ENCODE measurements at places on chromosomes 6 and 20. TPM values are rescaled to one million over a fixed set of nuclear protein-coding genes. Genes with fewer than 3 reads are reported as not detected.
A peak's percentile ranks its signal among the peaks of the same experiment; 100 is the strongest.

- no peak for DNase-seq
Measured at GRCh38 chr20:12837646-12838045, 171.1 kb upstream of the SPTLC3 start.

Gene SIRPB2
- total RNA-seq: not detected

Gene KIF25
- not detected for total RNA-seq

DNA sequence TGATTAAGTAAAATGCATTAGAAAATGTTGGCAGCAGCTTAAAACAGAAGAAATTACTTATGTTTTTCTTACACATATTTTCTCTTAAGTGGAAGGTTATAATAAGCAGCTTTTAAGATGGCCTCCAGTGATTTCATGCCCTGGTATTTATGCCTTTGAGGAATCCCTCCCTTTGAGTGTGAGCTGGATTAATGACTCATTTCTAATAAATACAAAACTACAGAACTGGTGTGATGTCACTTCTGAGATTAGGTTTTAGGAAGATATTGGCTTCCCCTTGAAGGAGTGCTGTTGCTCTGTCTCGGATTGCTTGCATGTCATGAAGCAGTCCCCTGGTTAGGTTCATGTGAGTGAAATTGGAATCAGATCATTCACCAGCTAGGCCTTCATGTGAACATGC lies 143.2 kb upstream of the EPHA7 start:
- no peak for DNase-seq

GRCh38 chr6:25118038-25118437 lies 161.1 kb upstream of the CARMIL1 start:
- no peak for DNase-seq

DNA sequence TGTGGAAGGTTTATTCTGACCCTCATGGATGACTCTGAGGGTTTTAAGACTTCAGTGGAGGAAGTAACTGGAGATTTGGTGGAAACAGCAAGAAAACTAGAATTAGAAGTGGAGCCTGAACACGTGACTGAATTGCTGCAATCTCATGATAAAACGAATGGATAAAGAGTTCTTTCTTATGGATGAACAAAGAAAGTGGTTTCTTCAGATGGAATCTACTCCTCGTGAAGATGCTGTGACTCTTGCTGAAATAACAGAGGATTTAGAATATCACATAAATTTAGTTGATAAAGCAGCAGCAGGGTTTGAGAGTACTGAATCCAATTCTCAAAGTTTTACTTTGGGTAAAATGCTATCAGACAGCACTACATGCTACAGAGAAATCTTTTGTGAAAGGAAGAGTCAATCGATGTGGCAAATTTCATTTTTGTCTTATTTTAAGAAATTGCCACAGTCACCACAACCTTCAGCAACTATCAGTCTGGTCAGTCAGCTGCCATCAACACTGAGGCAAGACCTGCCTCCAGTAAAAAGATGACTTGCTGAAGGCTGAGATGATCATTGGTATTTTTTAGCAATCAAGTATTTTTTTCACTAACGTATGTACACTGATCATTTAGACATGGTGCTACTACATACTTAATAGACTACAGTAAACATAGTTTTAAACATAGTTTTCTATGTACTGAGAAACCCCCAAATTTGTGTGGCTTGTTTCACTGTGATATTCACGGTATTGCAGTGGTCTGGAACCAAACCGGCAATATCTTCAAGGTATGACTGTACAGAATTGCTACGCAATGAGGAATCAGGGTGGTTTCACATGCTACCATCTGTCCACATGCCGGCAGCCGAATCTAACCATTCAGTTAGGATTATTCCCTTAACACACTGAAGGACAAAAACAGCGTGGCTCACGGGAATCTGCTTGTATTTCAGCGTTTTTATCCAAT lies 149.0 kb downstream of the MYB start:
- no peak for DNase-seq

DNA sequence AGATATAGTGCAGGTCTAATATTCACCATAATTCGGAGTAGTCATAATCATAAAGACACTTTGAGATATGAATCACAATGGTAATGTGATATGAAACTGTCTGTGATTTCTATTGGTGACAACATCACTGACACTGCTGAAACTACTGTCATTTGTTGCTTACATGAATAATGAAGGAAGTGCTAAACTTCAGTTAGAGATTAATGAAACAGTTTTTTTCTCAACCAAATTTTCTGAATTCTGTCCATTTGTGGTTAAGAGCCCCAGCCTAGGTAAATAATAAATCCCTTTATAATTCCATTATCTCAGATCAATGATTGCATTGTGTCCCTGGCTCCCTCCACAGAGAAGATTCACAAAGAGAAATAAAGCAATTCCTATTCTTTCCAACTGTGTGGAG lies 122.6 kb downstream of the HIVEP2 start:
- no peak for DNase-seq

DNA sequence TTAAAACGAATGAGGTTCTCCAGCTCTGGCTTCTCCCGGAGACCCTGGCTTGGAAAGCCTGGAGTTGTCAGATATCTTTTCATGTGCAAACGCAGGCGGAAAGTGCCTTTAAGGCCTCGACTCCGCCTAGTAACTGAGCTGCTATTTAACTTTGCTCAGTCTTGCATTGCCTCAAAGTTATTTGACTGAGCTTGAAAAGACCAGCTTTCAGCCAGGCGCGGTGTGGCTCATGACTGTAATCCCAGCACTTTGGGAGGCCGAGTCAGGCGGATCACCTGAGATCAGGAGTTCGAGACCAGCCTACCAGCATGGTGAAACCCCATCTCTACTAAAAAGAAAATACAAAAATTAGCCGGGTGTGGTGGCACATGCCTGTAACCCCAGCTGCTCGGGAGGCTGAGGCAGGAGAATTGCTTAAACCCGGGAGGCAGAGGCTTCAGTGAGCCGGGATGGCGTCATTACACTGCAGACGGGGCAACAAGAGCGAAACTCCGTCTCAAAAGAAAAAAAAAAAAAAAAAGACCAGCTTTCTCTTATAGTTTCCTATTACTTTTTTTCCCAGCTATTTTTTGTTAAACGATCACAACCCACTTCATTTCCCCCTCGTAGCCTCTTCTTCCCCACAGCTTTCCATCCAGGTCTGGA lies 1.9 kb downstream of the GCNT2 start:
- DNase-seq: no peak

Gene PTK6
- 31.1 TPM for total RNA-seq

Gene NCR2
- not detected for total RNA-seq

GRCh38 chr6:149752600-149753373 lies 3.2 kb downstream of the PCMT1 start:
- DNase-seq: no peak

GRCh38 chr6:163459536-163459935 lies 45.0 kb downstream of the QKI start:
- DNase-seq: no peak

- DNase-seq: no peak
Measured at GRCh38 chr6:156942266-156942665, 165.1 kb downstream of the ARID1B start.

Gene RNF144B
- 3.9 TPM for total RNA-seq

Gene LPA
- total RNA-seq: not detected

Gene RIPOR3
- total RNA-seq: 0.31 TPM

DNA sequence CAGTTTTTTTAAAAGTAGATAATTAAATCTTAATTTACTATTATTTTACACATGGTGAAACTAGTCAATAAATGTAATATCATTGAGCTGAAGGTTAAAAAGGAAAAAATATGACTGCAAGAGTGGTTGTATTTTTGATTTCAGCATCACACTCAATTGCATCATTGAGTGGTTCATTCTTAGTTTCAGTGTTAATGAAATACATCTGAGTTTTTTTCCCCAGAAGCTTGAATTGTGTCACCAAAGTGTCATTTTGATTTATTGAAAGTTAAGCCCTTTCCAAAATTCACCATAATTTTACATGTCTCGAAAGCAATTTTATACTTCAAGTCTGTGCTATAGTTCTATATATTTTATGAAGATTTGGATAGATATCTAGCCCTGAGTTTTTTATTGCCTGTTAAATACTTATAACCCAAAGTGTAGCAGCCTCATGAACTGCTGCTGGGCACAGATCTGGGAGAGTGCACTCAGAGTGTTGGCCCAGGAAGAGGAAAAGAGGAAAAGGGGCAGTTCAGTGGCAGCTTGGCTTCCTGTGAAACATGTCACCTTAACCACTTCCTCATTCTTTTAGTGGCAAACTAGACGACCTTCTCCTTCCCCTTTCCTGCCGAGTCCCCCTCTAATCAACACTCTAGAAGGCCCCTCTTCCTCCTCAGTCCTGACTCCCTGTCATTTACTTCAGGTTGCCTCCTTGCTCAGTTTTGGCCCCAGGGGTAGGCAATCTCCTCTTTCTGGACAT lies 140.7 kb downstream of the ESR1 start:
- DNase-seq: peak; percentile 20

- no peak for DNase-seq
Measured at GRCh38 chr6:3869284-3869631, 20.1 kb downstream of the FAM50B start.

- DNase-seq: no peak
Measured at GRCh38 chr6:118860880-118861279, 33.1 kb upstream of the ASF1A start.

DNA sequence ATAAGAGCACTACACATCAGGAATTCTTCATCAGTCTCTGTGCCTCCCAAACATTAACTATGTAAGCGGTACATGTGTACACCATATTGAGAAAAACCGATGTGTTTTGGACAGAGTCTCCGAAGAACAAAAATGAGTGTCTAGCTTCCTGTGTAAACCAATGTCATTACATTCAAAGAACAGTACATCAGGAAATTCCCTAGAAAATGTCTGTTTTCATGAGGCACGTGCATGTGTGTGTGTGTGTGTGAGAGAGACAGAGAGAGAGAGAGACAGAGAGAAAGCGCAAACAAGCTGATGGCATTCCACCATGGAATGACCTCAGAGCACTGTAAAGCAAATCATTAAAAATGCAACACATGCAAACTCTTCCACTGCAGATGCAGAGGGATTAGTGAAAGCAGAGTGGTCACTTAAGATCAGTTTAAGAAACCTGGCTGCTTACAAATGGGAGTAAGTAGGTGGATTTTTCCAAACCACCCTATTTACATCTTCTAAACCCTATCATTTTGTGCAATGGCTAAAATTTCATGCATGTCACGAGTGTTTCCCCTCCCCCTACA lies 133.9 kb downstream of the HIVEP2 start:
- no peak for DNase-seq

GRCh38 chr6:14499841-14500240 lies 382.3 kb downstream of the CD83 start:
- DNase-seq: no peak

DNA sequence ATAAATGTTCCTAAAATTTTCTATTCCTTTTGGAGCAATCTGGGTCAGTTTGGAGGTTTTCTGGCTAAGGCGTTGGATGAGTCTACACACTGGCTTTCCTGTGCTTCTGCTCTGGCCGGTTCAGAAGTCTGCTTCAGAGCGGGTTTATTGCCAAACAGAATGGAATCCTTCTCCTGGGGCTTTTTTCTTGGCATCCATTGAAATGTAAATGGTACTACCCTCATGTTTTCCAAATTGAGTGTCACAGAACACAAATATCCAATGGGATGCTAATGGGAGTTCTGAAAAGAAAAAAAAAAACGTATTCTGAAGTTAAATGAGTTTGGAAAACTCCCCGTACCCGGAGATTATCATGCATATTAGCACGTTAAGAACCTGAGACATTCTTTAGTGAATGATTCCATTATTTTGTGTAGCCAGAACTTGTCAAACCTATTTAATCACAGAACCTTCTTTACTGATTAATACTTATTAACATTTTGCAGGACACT lies 930.3 kb downstream of the QKI start:
- DNase-seq: no peak

DNA sequence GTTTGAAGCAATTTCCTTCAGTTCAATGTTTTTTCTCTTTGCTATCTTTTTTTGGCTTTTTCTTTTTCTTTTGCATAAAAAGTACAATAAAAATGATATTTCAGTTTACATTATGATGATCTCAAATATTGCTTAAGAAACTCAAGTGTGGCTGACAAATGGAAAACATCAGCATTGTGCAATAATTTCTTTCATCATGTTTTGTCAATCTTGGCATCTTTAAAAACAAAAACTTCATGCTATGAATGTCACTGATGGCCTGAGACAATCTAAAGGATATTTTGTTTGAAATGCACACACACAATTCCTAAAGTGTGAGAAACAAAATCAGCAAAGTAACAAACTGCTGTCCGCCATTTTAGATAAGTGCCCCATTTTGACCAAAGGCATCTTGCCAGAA lies 13.9 kb upstream of the MTCL3 start:
- DNase-seq: no peak

Gene SNAP25
- total RNA-seq: not detected

DNA sequence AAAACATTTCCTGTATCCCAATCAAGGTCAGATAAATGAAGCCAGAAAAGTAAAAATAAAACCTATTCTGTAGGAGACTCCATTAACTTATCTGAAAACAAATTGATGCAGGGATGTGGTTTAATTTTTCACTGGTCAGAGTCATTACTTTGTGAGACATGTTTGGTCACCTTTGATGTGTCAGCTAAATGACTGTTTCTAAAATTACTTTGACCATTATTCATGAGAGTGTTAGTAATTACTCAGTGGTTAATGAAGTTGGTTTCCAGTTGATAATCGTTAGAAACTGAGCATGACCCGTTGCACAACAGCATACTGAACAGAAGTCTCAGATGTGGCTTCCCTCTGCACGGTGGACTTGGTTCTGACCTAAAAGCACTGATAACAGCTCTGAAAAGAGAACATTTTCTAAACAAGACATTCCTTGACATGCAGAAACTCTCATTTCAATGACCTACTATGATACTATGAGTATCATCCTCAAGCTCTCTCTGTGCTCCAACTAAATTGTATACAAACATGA lies 410.5 kb upstream of the RNF217 start:
- DNase-seq: no peak

DNA sequence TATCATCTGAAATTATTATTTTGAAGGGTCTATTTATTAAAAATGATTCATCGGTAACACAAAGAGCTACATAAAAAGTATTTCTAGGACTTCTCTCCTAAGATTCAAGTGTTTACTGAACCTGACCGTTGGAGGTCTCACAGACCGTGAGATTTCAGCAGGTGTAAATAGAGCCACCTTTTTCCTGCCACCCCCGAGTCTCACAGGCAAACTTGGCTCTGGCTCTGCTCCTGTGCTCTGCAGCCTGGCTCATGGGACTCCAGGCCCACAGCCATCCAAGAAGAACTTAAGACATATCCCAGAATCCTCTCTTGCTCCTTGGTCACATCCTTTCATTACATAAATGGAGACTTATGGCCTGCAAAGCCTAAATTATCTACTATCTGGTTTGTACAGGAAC lies 67.8 kb upstream of the AGPAT4 start:
- no peak for DNase-seq

DNA sequence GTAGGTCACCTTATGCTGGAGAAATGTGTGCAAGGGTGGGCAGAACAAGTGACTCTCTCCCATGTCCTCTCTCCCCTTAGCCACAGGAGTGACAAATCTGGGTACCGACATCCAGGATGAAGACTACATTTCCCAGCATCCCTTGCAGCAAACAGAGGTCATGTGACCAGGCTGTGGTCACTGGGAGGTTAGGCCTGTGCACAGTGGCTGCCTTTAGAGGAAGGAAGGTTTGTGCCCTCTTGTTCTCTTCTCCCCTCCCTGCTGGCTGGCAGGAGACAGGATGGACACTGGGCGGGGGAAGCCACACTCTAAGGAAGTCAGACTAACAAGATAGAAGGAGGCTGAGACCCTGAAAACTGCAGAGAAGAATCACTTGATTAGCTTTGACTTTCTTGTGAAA lies 360.2 kb downstream of the PREX1 start:
- DNase-seq: peak; percentile 10

Data from HT-29 (cell line).